ENCODE measurements at places on chromosomes 4 and X. TPM values are rescaled to one million over a fixed set of nuclear protein-coding genes. Genes with fewer than 3 reads are reported as not detected.

TLR6 gene
- total RNA-seq, result 6.3 TPM

RENBP gene
- 53.5 TPM for total RNA-seq

DNA sequence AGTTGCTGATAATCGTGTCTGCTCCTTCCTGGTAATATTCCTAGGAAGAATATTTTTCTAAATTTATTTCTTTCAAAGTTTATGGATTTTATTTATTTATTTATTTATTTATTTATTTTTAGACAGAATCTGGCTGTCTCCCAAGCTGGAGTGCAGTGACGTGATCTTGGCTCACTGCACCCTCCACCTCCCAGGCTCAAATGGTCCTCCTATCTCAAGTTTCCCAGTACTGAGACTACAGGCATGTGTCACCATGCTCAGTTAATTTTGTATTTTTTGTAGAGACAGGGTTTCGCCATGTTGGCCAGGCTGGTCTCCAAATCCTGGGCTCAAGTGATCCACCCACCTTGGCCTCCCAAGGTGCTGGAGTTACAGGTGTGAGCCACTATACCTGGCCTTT, 48.9 kb downstream of the PDLIM5 start:
- no peaks in the 10 kb centered on the region for H3K4me1 ChIP-seq
- no peaks in the 10 kb centered on the region for H3K27me3 ChIP-seq
- no peak overlapping the region for H3K4me3 ChIP-seq
- no peak for DNase-seq
- peak overlapping the region; percentile 58 for H3K27ac ChIP-seq

DNA sequence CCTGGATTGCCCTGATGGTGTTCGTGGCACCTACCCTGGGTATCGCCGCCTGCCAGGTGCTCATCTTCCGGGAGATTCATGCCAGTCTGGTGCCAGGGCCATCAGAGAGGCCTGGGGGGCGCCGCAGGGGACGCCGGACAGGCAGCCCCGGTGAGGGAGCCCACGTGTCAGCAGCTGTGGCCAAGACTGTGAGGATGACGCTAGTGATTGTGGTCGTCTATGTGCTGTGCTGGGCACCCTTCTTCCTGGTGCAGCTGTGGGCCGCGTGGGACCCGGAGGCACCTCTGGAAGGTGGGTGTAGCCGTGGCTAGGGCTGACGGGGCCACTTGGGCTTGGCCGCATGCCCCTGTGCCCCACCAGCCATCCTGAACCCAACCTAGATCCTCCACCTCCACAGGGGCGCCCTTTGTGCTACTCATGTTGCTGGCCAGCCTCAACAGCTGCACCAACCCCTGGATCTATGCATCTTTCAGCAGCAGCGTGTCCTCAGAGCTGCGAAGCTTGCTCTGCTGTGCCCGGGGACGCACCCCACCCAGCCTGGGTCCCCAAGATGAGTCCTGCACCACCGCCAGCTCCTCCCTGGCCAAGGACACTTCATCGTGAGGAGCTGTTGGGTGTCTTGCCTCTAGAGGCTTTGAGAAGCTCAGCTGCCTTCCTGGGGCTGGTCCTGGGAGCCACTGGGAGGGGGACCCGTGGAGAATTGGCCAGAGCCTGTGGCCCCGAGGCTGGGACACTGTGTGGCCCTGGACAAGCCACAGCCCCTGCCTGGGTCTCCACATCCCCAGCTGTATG, 1.8 kb downstream of the AVPR2 start:
- H3K4me3 ChIP-seq, result no peak overlapping the region
- H3K36me3 ChIP-seq, result no peaks in the 10 kb centered on the region
- peaks cover 16% of the 10 kb centered on the region for H3K4me1 ChIP-seq
- H3K27me3 ChIP-seq, result peaks cover 3% of the 10 kb centered on the region
- no peak overlapping the region for H3K27ac ChIP-seq
- DNase-seq, result no peak

DNA sequence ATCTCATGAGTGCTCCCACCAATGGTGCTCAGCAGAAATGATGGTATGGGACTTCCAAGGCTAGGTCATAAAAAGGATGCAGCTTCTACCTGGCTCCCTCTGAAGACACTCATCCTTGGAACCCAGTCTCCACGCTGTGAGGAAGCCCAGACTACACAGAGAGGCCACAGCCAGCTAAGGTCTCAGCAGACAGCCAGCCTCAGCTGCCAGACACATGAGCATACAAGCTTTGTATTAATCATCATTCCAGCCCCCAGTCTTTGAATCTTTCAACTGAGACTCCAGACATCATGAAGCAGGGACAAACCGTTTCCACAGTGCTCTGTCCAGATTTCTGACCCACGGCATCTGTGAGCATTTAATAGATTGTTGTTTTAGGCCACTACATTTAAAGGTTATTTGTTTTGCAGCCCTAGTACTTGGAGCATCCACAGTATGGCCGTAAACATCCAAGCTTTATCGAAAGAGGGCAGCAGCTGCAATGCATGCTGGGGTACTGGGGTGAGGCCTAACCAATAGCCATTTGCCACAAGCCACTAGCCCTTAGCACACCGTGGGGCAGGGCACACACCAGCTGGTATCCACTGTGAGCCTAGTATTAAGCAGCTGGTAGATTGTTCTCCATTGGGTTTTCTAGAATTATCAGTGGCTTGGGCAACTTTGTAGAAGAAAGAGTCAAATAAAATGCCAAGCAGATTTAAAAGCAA, 449.1 kb downstream of the BCOR start:
- DNase-seq, result no peak
- H3K36me3 ChIP-seq, result no peaks in the 10 kb centered on the region
- peaks cover 2% of the 10 kb centered on the region for H3K27me3 ChIP-seq

- no peaks in the 10 kb centered on the region for H3K4me1 ChIP-seq
- H3K27ac ChIP-seq, result no peak overlapping the region
- no peak for DNase-seq
- no peak overlapping the region for H3K4me3 ChIP-seq
- H3K36me3 ChIP-seq, result no peaks in the 10 kb centered on the region
These were observed 1130.3 kb downstream of the RAPGEF2 start for GRCh38 chr4:160233141-160233540.

GRCh38 chr4:182318256-182318655, 75.1 kb downstream of the TENM3 start:
- no peak overlapping the region for H3K27ac ChIP-seq
- DNase-seq, result peak; percentile 16
- no peaks in the 10 kb centered on the region for H3K4me1 ChIP-seq
- no peaks in the 10 kb centered on the region for H3K36me3 ChIP-seq

- H3K27me3 ChIP-seq, result no peaks in the 10 kb centered on the region
- no peak overlapping the region for H3K4me3 ChIP-seq
- no peak overlapping the region for H3K27ac ChIP-seq
These were observed 454.0 kb upstream of the KLHL4 start for GRCh38 chrX:87063642-87064041.

DNA sequence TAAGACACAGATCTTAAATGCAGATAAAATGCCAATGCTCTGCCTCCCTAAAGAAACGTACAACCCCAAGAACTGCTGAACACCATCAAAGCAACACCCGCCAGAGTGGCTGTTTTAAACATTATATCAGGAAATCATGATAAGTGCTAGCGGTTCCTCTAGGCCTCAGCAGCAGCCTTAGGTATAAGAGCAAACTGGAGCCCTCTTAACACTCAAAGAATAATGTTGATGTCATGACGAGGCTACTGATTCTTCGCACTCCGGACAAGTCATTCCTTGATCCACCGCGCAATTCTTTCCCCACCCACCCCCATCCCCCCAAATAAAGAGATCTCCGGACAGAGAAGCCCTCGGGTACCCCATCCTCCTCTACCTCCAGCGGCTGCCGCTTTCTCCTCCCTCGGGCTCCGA, 507 bp downstream of the LIN54 start:
- no peaks in the 10 kb centered on the region for H3K27me3 ChIP-seq
- H3K27ac ChIP-seq, result peak overlapping the region; percentile 96
- peak overlapping the region; percentile 71 for H3K4me3 ChIP-seq
- no peaks in the 10 kb centered on the region for H3K36me3 ChIP-seq

Data from lung (tissue), 17 donors.